Lower lobe of right lung (tissue), 2 donors: ENCODE measurements at places on chromosomes 1 and 21. TPM values are rescaled to one million over a fixed set of nuclear protein-coding genes. Genes with fewer than 3 reads are reported as not detected.

DNA sequence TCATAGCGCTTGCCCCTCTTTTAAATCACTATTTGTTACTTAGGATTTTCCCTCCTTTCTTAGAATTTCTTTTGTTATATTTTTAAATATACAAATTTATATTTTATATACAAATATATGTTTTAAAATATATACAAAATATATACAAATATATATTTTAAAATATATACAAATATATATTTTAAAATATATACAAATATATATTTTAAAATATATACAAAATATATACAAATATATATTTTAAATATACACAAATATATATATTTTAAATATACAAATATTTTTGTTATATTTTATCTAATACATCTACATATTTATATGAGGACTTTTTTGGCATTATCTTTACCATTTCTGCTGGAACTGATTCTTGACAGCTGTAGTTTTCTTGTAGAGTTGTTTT, 50.9 kb upstream of the QSOX1 start:
- H3K27me3 ChIP-seq = no peaks in the 10 kb centered on the region
- DNase-seq = no peak
- H3K36me3 ChIP-seq = peaks cover 72% of the 10 kb centered on the region
- no peak overlapping the region for H3K4me3 ChIP-seq
- no peaks in the 10 kb centered on the region for H3K4me1 ChIP-seq

- no peak for DNase-seq
- no peaks in the 10 kb centered on the region for H3K4me1 ChIP-seq
- H3K27me3 ChIP-seq = peaks cover 5% of the 10 kb centered on the region
- H3K36me3 ChIP-seq = no peaks in the 10 kb centered on the region
Measured at GRCh38 chr1:38657207-38657840, 202.2 kb downstream of the RRAGC start.

DNA sequence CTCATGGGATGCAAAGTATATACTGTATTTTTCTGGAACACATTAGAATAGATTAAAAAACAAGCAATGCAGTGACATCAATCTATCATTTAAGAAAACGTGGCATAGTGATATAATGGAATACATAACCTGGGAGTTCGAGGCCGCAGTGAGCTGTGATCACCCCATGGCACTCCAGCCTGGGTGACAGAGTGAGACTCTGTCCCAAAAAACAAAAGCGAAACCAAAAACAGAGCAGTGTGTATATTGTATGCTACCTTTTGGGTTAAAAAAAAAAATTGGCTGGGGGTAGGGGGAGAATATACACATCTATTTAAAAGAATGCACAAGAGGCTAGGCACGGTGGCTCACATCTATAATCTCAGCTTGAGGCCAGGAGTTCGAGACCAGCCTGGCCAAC, 13.5 kb downstream of the SLC2A1 start:
- no peak for DNase-seq
- no peaks in the 10 kb centered on the region for H3K36me3 ChIP-seq
- H3K4me1 ChIP-seq = peaks cover 69% of the 10 kb centered on the region
- no peak overlapping the region for H3K27ac ChIP-seq
- H3K27me3 ChIP-seq = no peaks in the 10 kb centered on the region

- no peak for DNase-seq
- no peaks in the 10 kb centered on the region for H3K36me3 ChIP-seq
- no peak overlapping the region for H3K4me3 ChIP-seq
Measured at GRCh38 chr1:237562242-237562823, 328.4 kb downstream of the ZP4 start.

GRCh38 chr1:201818971-201819750, 9.8 kb upstream of the IPO9 start:
- peaks cover 72% of the 10 kb centered on the region for H3K36me3 ChIP-seq
- DNase-seq = no peak
- no peak overlapping the region for H3K27ac ChIP-seq
- H3K4me3 ChIP-seq = no peak overlapping the region
- H3K27me3 ChIP-seq = no peaks in the 10 kb centered on the region

The IFI44L gene
- 52.9 TPM for total RNA-seq

The SLFNL1 gene
- 4.8 TPM for total RNA-seq
